ENCODE measurements at places on chromosomes 3 and 15. TPM values are rescaled to one million over a fixed set of nuclear protein-coding genes. Genes with fewer than 3 reads are reported as not detected.

The KCNAB1 gene
- polyA plus RNA-seq: 2.5 TPM

The EPHA3 gene
- polyA plus RNA-seq: 2.1 TPM

The ZCWPW2 gene
- polyA plus RNA-seq: 2.0 TPM

The SKOR1 gene
- 0.15 TPM for polyA plus RNA-seq

The LRRC34 gene
- polyA plus RNA-seq: 0.80 TPM

The SNTN gene
- not detected for polyA plus RNA-seq

The ISG20 gene
- polyA plus RNA-seq: 3.6 TPM

The OSTN gene
- 0.15 TPM for polyA plus RNA-seq

Measured in heart right ventricle (tissue), 16 donors.